Aorta (tissue), 5 donors: ENCODE measurements at places on chromosomes 16 and 17. TPM values are rescaled to one million over a fixed set of nuclear protein-coding genes. Genes with fewer than 3 reads are reported as not detected.

Gene BIRC5
- total RNA-seq: 2.8 TPM

Gene BEAN1
- 0.16 TPM for total RNA-seq

GRCh38 chr17:65633988-65634387, 72.5 kb upstream of the AXIN2 start:
- DNase-seq: no peak

- no peak for DNase-seq
These were observed 67.0 kb downstream of the USP31 start for GRCh38 chr16:23082161-23082788.

GRCh38 chr16:31129568-31130335, 5.8 kb downstream of the PRSS8 start:
- peak; percentile 83 for DNase-seq

DNA sequence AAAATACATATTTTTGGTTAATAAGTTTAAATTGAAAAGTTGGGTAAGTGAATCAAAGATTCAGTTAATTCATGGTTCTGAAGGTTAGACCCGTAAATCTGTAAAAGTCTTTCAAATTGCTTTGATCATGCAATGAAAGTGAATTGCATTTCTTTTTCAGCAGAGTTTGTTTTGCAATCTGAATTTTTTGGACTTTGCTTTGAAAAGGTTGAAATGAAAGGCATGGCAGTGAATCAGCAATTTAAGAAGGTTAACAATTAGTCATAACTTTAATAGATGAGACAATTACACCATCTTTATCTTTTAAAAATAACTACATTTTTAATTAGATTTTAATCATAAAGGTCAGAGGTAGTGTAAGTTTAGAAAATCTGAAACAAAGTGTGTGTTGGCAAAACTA, 310.9 kb upstream of the KCNJ16 start:
- DNase-seq: no peak

DNA sequence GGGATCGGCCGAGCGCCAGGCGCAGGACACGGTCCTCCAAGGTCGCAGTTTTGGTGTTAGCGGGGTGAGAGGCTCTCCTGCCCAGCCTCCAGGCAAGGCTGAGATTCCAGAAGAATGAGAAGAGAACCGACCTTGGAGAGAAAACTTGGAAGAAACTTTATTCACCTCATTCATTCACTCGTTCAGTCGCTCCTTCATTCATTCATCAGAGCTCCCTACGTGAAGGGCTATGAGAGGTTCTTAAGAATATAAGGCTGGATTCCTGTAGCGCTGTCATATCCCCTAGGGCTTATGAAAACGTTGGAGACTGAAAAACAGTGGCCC, 991 bp upstream of the MYH10 start:
- DNase-seq: no peak

DNA sequence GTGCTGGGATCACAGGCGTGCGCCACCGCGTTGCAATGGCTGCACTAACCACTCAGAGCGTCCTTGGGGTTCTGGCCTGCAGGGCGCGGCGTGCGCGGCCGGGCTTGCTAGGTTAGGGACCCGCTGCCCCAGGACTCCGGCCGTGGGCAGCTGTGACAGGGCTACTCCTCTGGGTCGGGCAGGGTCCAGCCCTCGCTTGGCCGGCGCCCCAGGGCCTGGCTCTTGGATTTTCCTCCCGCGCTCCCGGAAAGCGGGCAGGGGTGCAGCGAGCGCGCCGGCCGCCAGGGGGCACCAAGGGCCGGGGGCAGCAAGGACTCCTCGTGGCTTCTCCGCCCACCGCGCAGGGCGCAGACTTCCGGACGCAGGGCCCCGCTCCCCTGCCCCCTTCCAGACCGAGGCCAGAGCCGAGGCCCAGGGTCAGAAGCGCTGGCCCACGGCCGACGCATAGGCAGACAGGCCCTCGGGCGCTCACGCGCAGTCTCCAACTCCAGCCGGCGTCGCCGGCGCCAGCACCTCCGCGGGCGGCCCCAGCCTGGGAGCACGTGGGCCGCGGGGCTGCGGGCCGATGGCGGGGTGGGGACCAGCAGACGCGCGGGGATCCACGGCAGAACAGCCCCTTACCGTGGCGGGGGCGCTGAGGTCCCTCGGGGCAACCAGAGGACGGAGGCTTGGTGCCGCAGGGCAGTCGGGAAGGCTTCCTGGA, 355 bp downstream of the TLE7 start:
- DNase-seq: no peak

DNA sequence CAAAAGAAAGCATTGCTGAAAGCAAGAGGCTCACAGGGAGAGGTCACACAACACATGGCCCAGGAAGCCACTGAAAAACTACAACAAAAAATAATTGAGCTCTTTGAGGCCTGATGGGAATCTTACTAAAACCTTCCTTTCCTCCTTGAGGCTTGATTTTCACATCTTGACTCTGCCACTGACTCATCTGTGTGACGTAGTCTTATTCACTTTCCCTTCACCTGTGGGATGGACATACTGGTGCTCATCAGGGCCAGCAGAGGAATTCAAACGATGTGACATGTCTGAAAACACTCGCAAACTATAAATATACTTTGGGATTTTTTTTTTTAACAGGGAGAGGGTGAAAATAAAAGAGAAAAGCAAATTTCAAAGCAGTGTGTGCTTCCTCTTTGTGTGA, 78.3 kb upstream of the ASIC2 start:
- DNase-seq: no peak
